ENCODE measurements at places on chromosomes 13 and 19.

DNA sequence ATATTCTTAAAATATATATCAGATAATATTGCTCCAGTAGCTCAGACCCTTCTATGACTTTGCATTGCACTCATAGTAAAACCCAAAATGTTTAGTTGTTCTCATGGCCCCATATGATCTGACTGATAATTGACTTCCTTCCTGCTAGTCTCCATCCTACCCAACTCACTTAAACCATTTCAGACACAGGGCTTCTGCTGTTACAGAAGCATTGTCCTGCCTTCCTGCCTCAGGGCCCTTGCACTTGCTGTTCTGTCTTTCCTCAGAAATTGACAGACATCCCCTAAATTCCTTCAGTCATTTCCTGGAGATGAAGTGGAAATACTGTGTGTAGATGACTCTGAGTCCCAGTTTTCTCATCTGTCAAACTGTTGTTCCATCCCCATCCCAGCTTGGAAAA is 19.7 kb downstream of the FBXL12 start:
- no peak for DNase-seq

GRCh38 chr19:7781157-7781556 is 18.1 kb downstream of the CLEC4M start:
- no peak for DNase-seq

- no peak for DNase-seq
Observed at GRCh38 chr19:46601318-46602224, at the start of gene CALM3. TSS of gene CALM3 (plus strand) at chr19:46601330. CDS start at chr19:46601435, 105 bp downstream.

- DNase-seq: no peak
Observed at GRCh38 chr19:12670159-12670928, 3.7 kb downstream of the WDR83 start.

DNA sequence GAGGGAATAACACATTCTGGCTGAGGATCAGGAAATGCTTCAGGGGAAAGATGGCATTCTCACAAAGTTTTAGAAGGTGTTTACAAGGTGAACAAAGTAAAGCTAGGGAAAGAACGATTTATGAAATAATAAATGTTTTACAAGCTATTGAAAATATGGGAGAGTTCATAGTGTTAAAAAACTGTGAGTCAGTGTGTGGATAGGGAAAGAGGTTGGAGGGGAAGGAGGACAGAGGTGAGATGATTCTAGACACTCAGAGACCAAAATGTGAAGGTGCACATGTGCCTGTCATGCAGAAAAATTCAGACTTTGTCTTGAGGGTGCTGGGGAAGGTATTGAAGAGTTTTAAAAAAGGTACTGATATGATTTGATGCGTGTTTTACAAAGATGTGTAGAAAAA is 476.1 kb downstream of the TDRD3 start:
- no peak for DNase-seq

- DNase-seq: no peak
Observed at GRCh38 chr13:111184458-111185401, 69.6 kb downstream of the ARHGEF7 start.

DNA sequence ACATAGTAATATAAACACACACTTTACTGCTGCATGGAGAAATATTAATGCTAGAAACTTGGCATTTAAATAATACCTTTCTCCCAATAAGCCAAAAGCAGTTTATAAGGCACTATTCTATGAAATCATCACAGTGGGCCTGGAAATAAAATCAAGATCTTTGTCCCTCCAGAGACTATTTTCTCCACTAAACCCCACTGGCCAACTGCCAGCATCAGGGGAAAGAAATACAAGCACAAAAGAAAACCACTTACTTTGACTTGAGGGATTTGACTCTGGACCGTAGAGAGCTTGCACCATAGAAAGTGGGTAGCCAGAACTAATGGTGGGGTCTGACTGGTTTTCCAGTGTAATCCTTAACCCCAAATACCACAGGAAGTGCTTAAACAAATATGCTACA is 71.9 kb downstream of the DCLK1 start:
- no peak for DNase-seq

DNA sequence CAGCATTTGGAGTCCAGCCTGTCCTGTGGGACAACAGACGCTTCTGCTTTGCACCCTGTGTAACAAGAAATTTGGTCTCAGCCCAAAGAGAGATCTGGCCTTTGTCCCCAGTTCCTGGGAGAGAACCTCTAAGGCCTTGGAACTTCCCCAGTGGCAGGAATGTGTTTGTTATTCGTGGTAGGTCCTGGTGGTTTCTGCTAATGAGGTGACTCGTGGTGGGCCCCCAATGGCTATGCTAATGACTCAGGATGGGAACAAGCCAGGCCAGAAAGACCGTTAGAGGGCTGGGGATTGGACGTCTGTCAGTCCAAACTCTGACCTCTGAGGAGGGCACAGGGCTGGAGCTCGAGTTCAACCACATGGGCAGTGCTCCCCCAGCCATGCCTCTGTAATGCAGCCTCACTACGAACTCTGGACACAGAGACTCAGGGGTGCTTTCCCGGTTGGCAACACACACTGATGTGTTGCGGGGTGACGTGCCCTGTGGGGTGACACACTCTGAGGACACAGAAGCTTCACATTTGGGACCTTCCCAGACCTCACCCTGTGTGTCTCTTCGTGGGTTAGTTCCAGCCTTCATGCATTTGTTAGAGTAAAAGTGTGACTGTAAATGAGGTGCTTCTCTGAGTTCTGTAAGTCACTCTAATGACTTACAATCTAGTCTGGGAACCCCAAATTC is 38.9 kb downstream of the TEX29 start:
- no peak for DNase-seq
